AG04450 (cell line): ENCODE measurements at places on chromosomes 3 and 15.

DNA sequence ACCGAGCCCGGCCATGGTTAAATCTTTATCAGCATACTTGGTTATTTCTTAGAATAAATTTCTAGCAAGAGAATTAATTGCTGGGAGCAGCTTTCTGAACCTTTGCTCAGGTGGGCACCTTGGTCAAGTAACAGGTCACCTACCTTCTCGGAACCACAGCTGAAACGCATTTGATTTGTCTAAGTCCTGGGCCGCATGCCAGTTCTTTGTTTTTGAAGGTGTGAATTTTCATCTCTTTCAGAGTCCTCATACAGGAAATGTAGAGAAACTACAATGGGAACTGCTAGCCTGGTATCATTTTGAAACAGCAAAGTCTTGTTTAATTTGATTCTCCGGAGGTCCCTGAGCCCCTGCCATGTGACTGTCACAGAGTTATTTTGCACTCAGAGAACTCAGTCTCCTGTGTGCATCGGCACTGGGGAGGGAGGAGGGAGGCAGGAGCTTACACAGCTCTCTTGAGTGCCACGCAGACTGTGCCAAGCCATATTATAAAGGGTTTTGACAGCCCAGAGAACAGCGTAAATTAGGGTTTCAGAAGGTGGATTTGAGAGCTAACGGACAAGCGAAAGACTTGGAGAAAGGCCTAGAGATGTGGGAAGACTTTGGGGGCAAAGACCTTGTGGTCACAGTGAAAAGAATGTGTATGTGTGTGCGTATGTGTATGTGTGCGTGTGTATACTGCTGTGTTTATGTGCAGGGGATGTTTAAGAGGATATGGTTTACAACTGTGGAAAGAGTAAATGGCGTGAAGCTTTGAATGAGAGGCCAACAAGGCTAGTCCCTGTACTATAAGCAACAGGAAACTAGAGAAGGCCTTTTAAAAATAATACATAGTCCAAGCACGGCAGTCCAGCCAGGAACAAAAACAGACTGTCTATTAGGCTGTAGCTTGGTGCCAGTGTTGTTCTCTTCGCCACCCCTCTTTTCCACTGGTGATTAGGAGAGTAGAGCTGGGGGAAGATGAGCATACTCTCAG is 61.8 kb upstream of the ATP13A3 start:
- peak; percentile 73 for DNase-seq

DNA sequence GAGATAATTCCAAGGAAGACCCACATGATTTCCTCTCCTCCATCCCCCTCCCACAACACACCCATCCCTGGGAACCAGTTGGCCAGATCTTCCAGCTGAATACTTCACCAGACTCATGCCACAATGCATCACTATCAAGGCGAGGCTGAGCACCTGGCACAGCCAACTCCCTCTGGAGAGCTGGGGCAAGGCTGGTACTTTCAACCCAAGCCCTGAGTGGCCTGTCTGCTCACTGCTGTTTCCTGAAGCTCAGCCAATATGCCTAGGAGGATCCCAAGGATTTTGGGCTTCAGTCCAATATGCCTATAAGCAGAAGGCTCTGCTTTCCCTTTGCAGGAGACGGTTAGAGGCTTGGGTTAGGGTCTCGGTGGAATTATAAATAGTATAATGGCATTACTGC is 90.9 kb upstream of the NEO1 start:
- no peak for DNase-seq

- DNase-seq: no peak
These were observed 46.0 kb upstream of the CD47 start for GRCh38 chr3:108136561-108137459.

DNA sequence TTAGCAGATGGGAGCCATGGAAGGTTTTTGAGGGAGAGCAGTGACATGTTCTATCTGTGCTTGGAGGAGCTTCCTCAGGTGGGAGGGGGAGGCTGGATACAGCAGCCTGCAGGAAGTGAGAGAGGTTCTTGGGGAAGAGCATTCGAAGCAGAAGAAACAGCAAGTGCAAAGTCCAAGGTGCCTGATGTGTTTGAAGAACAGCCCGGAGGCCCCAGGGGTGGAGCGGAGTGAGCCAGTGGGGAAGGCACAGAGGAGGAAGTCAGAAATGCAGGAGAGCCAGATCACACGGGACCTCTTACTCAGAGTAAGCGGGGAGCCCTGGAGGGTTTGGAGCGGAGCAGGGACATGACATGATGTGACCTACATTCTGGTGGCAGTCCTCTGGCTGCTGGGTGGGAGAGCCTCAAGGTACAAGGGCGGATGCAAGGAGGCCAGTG is 10.8 kb downstream of the ITGA11 start:
- DNase-seq: no peak

DNA sequence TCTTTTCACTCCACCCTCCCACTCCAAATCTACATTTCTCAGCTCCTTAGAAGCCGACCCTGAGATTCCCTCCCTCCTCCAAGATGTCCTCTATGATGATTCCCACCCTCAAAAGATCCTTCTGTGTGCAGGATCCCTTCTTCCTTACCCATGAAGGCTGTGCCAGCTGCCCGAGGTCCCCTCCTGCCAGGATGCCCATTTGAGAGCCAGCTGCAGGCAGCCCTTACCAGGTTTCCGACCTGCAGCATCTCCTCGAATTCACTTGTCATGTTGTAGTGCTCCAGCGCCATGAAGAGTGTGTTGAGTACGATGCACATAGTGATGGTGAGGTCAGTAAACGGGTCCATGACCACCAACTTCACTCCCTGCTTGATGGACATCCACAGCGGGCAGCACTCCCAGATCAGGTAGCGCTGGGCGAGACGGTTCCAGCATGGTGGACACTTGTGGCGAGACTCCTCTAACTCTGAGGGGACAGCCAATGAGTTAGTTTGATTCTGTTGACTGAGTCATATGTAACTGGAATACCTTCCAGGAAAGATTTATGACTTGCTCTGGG is 51.9 kb downstream of the SCN5A start:
- no peak for DNase-seq

GRCh38 chr3:73563896-73564582 is 60.7 kb downstream of the PDZRN3 start:
- no peak for DNase-seq

DNA sequence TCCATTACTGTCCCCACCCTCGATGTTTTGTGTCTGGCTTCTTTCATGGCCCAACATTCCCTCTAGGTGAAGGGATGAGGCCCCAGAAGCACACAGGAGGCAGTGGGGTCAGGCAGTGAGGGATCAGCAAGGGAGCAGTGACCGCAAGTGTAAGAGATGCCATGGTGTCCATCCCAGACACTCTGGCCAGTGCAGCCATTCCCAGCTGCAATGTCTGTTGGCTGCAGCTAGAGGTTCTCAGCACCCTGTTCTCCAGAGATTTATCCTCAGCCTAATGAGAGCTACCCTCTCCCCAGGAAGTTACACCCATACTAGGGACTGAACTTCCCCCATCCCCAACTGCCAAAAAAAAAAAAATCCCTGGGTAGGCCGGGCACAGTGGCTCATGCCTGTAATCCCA is 40.2 kb downstream of the TRANK1 start:
- DNase-seq: no peak

DNA sequence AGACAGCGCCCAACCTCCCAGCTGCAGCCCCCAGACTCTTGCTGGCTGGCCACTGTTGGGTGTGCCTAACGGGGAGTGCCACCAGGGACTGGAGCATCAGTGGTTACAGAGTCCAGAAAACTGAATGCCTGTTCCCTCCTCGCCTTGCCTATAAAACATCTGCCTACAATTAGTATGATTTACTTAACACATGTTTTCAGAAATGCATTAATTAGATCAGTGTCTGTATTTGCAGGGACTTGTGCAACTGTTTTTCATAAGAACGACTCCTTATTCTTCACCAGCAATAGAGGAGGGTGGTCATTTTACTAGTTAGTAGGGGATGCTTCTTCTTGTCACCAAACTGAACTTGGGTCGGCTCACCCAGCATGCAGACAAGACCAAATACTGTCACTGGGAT is 248.7 kb downstream of the GABRG3 start:
- no peak for DNase-seq

- DNase-seq: no peak
These were observed 296.1 kb upstream of the RASGRP1 start for GRCh38 chr15:38860674-38861073.

DNA sequence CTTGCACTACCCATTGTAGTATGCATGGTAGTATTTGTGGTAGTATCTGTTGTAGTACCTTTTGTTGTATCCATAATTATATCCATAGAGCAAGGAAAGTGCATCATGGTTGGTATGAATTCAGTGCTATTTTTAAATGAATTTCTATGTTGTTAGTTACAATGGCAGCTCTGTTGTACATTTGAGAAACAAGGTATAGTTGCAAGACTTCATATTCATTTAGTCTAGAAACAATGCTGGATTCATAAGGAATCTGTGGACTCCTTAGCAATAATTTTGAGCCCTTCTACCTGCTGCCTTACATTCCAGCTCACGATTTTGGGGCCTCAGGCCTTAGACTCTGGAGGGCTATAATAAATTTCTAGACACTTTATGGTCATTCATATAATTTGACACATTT is 141.8 kb downstream of the FAM43A start:
- DNase-seq: no peak

DNA sequence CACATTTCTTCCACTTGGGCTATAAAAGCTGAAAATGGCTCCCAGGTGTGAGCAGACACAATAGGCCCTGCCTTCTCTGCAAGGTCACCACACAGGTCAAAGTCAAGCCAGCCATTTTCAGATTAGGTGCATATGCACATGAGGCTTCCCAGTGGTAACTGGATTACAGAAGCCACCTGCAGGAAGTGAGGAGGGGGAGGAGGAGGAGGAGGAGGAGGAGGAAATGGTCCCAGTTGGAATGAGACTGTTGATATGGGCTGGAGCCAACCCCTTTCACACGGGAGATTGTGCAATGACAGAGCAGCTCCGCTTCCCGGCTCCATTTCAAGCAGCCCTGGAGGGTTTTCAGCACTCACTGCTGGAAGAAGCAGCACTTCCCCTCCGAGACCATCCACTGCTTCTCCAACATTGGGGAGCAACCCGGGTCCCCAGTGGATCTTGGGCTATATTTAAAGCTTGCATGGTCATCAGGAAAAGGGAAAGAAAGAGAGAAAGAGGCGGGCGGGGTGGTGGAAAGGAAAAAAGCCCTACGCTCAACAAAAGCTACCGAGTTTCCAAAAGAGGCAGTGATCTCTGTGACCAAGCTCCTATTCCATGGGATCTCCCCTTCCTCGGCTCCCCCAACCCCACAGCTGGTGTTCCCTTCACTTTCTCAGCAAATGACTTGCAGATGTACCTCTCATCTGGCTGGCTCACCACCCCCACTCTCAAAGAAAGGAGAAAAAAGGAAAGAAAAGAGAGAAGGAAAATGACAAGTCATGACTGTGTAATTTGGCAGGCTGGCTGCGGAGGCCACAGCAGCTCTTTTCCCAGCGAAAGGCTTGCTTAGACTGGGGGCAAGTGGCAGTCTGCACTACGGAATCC is 58.3 kb downstream of the LRIG1 start:
- DNase-seq: peak; percentile 69

GRCh38 chr3:170524073-170524472 is 61.8 kb downstream of the SLC7A14 start:
- DNase-seq: no peak

GRCh38 chr3:79199966-79200365 is 567.8 kb downstream of the ROBO1 start:
- no peak for DNase-seq

GRCh38 chr3:35849963-35850362 is 210.6 kb downstream of the ARPP21 start:
- no peak for DNase-seq

DNA sequence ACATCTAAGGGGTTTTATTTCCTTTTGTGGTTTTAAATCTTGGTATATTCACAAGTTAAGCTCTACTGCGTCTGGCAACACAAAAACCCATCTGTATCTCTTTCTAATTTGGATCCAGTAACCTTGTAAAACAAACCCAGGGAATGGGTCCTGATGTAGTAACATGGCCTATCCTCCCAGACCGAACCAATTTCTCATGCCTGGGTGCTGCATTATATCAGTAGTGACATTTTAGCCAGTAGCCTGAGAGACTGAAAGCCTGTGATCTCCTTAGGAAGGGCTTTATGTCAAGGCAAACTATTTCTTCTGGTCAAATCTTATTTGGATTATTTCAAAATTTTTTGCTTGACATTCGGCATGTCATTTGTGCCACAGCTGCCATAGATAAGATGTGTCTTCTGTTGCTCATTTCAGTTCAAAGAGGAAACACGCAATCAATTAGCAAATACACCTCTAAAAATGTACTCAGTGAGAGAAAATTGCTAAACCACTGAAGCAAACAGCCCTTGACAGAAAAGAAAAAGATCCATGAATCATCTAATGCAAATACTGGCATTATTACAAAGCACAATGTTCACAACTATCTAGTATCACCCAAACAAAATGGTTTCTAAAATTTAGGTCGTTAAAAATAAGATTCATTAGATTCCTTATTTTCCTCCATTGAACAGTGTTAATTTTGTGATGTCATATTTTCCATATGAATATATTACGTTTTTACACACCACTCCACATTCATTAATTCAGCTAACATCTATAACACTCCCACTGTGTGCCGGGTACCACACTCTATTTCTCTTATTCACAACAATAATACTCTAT is 4.0 kb downstream of the NPTN start:
- no peak for DNase-seq

DNA sequence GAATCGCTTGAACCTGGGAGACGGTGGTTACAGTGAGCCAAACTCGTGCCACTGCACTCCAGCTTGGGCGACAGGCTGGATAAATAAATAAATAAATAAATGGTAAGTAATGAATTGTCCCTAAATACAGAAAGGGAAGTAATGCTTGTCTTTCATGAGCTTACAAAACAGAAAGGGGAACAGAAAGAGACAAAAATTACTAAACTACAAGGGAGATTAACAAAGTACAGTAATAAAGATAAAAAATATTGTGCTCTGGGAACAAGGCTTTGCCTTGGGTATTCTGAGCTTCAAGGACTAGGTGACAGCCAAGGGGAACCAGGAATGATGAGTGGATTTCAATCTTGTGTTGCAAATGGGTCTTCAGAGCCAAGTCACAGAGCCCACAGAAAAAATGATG is 9.2 kb upstream of the HLTF start:
- DNase-seq: no peak

DNA sequence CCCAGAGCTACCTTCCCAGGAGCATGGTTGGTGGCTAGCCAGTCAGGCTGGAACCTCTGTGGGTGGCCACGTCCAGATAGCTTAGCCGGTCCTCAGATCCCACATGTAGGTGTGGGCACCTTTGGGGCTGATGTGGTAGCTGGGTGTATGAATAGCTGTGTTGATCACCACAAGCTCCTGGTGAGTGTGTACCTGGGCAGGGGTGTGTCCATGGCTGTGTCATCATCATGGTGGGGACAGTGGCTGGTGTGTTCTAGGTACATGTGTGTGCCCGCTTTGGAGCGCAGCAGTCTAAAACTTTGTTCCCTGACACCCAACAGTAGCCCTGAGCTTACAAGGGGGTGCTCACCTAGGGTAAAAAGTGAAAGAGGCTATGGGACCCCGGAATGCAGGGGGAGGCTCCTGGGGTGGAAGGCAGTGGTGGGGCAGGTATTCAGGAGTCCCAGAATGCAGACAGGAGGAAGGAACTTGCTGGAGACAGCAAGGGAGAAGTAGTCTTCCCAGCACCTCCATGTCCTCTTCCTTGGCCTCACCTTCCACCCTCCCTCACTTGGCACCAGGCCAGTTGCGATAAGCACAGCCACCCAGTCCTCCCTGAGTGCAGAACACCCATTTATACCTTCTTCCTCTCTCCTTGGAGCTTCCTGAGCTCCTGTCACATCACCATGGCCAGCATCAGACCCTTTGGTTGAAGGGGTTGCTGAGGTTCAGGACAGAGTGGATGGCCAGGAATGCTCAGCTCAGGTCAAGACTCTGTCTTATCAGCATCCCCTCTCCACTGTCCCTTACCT is 1.2 kb downstream of the CISH start:
- DNase-seq: no peak

- DNase-seq: no peak
These were observed 77.5 kb downstream of the BOC start for GRCh38 chr3:113288881-113289280.
